ENCODE measurements at places on chromosomes 11 and 22.

- no peak for DNase-seq
These were observed 80.2 kb downstream of the PLEKHA7 start for GRCh38 chr11:16933756-16934603.

GRCh38 chr11:35911616-35912165 lies 32.2 kb upstream of the LDLRAD3 start:
- peak; percentile 22 for DNase-seq

DNA sequence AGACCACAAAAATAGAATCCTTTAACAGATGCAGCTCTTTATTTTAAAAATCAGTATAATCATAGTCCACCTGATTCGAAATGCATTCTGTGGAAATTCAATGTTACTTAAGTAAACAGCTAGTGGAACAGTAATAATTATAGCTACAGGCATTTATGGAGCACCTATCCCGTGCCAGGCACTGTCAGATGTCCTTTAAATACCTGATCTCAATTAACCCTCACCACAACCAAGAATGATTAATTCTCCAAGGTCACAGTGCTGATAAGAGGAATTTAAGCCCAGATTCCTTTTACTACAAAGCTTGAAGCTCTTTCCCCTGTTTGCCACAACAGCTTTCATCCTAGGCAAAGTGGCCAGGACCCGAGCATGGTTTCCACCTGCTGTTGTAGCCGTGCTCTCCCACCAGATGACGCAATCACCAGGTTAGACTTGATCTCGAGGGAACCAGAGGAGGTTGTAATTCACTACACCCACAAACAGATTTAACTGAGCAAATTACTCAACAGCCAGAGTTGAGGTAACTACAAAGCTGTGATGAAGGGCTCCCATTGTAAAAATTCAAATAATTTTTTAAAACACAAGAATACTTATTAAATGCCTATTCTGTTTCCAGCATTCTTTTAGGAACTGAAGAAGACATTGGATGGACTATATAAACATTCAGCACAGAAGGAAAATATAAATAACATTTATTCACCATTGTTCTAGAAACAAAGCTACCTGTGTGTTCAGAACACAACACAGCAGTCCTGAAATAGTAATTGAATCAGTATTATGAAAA lies 10.3 kb downstream of the PRDM10 start:
- DNase-seq = no peak

GRCh38 chr22:28883917-28884746 lies 760 bp downstream of the ZNRF3 start:
- DNase-seq = peak; percentile 31

- no peak for DNase-seq
These were observed 26.2 kb downstream of the PRR14L start for GRCh38 chr22:31723723-31724122.

DNA sequence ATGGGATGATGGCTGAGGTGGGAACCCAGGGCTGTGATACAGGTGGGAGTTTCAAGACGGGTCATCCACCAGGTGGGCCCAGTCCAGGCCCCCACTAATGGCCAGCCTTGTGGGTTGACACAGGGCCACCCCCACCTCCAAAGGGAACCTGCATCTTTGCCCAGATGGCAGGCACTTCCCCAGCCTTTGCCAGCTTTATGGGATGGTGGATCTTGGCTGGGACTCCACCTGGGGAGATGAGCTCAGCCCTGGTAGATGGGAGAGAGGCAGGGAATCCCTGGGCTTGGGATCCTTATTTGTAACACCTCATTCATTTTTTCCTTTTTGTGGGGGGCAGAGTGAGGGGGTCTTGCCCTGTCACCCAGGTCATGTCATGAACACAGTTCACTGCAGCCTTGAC lies 33.4 kb downstream of the CD82 start:
- DNase-seq = no peak

DNA sequence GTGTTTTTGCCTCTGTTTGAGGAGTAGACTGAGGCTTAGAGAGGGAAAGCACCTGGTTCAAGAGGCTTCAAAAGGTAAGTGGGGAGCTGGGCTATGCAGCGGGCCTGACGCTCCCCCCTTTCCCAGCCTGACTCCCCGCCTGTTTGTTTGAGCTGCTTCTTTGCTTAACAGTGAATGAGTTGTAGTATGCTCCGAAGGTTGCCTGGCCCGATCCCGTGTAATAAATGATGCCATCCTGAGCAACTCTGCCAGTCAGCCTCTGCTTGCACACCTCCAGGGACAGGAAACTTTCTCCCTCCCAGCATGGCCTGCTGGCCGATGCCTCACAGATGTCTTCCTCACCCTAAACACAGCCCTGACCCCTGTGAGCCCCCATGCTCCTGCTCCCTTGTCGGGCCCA lies 45.5 kb upstream of the TTLL12 start:
- no peak for DNase-seq

DNA sequence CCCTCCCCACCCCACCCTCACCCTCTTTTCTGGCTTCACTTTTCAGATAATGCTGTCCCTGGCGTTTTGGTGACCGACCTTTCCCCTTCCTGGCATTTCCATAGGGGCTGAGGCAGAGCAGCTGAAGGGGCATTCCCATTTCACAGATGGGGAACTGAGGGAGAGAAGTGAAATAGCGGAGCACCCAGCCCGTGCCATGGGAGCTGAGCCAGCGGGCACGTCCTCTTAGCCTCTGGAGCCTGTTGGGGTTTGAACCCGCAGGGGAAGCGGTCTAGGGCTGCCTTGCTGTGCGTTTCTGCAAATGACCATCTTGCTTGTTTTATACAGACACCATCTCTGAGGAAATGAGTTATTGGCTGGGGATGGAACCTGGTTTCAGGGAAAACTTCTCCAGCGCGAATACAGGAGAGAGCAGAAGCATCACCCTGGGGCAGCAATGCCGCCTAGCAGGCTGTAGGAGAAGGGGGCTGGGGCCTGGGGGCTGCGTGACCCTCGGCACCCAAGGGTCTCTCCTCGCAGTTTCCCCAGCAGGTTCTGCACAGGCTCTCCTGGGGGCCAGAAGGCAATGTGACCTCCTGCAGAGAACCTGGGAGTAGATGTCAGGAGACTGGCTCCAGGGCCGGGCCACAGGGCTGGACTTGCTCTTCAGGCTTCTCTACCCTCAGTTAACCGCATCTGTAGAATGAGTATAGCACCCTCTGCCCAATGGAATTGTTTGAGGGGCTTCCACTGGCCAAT lies 1.5 kb downstream of the PTPRJ start:
- no peak for DNase-seq

- peak; percentile 73 for DNase-seq
These were observed 2.1 kb downstream of the PAMR1 start for GRCh38 chr11:35523331-35523768.
